ENCODE measurements at places on chromosomes 3 and 15.

DNA sequence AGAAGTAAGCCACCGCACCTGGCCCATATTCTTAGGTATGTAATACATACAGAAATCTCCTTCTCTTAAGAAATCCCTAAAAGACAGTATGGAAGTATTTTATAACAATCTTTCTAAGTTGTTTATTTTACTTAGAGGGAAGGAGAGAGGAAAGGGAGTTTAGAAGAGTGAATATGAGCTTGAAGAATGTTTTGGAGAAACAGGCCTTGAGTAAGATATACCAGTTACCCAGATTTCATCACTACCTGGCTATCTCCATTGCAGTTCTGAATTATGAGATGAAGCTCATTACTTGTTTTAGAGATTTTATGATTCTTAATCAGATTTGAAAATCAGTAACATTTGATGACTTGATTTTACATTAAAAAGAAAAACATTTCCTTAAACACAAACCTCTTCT is 71.9 kb downstream of the DCUN1D1 start:
- no peak for DNase-seq

GRCh38 chr15:87608238-87609028 is 648.1 kb downstream of the NTRK3 start:
- DNase-seq: no peak

DNA sequence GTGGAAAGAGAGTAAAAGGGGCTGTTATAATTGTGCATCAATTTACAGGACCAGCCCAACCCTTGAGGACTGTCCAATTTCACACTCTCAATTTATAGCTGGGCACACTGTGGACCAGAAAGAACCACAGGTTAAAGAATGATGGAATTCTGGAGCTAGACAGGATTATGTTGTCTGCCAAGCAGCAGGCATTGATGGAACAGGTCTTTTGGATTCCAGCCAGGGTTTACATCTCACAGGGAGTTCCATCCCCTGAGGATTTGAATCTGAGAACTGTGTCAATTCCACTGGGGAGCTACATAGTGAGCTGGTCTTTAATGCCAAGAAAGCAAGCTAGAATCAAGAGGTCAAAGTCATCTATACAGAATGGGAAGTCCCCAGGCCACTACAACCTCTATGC is 389.5 kb upstream of the WNT5A start:
- DNase-seq: no peak

GRCh38 chr3:179977356-179977755 is 59.4 kb downstream of the PEX5L start:
- no peak for DNase-seq

All from activated CD4-positive, alpha-beta T cell treated with anti-CD3 and anti-CD28 coated beads, Interleukin-2, amount 50 U/mL, for 24 hours (primary cell).